ENCODE measurements at places on chromosomes 13 and 19.

DNA sequence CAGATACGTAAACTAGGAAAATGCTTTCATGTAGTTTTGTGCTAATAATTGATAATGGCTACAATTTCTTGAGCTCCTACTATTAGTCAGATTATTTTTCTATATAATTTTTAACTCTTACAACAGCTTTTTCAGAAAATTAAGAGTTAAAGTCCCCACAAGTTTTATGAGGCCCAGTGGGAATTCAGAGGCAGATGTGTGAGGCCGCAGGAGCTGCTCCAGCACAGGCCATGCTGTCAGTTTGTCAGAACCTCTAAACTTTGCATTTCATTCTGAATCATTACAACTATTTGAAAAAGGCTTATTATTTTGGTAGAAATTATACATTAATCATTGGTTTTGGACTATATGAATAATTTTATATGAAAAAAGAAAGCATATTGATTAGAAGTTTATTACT lies 370.8 kb downstream of the MYO16 start:
- DNase-seq = no peak

DNA sequence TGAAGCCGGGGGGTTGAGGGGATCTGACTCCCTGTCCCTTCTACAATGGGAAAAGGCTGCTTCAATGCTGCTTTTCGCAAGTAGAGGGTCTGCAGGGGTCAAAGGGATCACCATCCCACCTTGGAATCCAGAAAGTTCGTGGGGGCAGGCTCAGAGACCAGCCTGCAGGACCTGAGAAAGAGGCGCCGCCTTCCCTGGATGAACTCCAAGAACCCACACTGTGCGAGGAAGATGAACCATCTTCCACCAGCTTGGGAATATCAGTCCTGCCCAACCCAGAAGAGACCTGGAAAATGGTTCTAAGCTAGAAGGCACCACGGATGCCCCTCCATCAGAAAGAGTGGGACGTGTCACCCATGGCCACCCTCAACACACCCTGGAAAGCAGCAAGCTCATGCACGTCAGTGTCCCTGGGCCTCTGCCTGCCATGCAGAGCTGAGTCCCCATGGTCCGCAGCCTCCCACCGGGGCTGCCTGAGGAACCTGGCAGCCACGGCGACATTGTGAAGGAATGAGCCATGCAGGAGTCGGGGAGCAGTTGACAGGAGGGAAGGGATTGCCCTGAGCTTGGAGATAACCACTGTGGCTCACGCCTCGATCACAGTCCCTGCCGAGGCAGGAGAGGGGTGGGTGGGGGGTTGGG lies 14.6 kb downstream of the RAB3D start:
- no peak for DNase-seq

DNA sequence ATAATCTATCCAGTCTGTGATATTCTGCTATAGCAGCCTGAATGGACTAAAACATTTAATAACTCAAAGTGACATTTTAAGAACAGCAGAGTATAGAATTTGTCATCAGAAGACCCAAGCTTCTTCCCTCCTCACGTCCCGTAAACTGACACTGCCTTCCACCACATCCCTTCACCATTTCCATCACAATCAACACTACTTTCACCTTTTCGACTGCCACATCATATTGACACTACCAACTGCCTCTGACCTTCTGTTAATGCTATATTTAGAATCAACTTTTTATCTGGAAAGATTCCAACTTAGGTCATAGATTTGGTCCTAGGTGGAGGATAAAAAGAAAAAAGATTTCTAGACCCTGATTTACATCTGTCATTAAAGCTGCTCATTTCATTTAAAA lies 39.6 kb downstream of the STOML3 start:
- no peak for DNase-seq

- DNase-seq = no peak
These were observed 38.6 kb upstream of the ITM2B start for GRCh38 chr13:48194379-48194754.

DNA sequence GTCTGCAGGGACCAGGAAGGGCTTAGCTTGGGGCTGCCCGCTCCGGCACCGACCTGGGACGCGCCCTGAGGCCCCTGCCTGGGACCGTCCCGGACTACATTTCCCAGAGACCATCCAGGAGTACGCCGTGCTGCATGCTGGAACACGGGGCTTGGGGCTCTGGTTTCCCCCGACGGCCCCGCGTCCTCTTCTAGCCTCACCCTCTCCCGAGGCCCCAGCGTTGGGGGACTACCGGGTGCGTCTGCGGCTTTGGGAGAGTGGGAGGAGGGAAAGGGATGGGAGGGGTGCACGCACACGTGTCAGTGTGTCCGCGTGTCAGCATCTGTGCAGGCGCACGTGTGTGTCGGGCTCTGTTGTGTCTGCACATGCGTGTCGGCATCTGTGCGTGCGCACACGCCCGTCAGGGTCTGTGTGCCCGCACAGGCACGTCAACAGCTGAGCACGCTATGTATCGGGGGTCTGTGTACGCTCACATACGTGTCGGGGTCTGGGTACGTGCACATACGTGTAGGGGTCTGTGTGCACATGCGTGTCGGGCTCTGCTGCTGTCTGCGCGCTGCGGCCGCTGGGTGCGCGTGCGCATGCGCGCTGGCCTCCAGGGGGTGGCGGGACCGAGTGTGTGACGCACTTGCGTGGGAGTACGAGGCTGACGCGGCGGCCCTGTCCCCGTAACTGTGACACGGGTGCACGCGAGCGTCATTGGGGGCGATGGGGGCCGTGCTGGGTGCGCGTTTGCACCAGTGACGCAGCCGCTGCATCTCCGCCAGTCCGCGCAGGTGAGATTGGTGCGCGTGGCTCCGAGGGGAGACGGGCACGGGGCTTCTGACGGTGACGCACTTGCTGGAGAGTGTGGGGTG lies at the start of gene ZNF331:
Gene ZNF331 (plus strand): TSS at position 625 of the 857 bp plus-strand sequence. CDS start 31,232 bp downstream, outside the sequence.
- DNase-seq = peak; percentile 91

GRCh38 chr13:51033421-51034185 lies 77.5 kb downstream of the C13orf42 start:
- DNase-seq = no peak

DNA sequence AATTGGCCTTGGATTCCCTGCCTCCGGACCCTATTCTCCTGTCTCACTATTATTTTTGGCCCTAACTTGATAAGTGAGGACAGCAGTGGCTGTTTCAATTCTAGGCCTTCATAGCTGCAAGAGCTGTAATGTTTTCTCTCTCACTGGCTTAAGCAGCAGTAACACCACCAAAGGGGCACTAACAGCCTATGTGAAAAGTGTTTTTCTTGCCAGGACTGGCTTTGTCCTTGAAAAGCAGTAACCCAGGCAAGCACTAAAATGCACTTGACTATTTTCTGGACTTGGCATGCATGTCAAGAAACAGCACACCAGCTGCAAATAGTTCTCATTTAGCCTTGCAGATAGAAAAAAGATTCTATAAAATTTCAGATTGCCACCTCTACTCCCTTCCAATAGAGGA lies 9.3 kb upstream of the FBXL3 start:
- no peak for DNase-seq

- peak; percentile 47 for DNase-seq
These were observed 90.5 kb upstream of the SLC15A1 start for GRCh38 chr13:98842858-98843481.

- DNase-seq = no peak
These were observed 60.8 kb upstream of the IPO5 start for GRCh38 chr13:97892717-97893116.

GRCh38 chr13:102275969-102276368 lies 125.9 kb downstream of the FGF14 start:
- no peak for DNase-seq

DNA sequence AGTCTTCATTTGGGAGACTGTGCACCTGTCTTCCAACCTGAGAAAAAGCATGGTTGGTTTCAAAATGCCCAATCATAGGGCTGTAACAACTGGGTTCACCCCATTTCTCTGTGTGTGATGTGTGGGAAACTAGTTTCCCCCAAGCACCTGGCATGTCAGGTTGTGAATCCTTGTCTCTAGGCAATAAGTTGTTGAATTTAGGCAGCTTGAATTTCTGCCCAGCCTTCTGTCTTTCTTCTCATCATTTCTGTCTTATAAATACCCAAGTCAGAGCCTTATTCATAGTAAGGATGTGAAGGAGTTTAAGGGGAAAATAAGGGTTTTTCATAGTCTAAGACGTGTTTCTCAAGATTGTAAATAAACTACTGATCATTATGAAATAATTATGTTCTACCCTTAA lies 170.7 kb upstream of the RNF113B start:
- DNase-seq = no peak

DNA sequence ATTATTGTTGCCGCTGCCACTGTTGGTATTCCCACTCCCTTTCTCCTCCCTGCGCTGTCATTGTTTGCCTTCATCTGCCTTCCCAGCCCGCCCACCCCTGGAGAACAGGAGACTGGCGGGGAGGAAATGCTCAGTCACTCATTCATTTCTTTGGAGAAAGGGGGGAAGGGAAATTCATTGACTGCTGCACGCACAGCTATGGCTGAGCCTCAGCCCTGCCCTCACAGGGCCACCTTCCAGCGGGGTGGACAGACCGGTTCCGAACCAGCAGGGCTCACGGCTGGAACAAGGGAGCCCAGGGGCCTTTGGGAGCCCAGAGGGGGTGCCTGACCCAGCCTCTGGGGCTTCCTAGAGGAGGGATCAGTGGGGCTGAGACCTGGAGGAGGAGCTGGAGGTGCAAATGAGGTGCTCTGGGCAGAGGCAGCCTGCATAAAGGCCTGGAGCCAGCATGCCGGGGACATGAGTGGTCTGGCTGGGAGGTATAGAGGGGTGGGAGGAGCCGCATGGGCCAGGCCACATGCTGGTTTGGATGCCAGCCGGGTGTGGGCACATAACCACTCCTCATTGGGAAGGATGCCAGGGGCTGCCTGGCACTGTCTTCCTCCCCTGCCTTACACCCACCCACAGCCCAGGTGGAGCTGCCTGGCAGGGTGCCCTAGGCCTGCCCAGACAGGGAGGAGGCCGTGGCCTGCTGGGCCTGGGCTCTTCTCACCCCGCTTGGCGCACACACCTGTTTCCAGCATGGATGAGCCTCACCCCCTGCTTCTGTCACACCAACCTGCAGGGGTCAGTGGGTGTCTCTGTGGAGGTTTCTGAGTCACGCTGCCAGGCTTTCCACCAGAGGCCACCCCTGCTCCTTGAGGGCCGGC lies 26.8 kb downstream of the PPP5C start:
- no peak for DNase-seq

GRCh38 chr19:9971166-9971897 lies 35.0 kb upstream of the OLFM2 start:
- no peak for DNase-seq

- no peak for DNase-seq
These were observed 231.0 kb upstream of the IRS2 start for GRCh38 chr13:110017379-110017778.

DNA sequence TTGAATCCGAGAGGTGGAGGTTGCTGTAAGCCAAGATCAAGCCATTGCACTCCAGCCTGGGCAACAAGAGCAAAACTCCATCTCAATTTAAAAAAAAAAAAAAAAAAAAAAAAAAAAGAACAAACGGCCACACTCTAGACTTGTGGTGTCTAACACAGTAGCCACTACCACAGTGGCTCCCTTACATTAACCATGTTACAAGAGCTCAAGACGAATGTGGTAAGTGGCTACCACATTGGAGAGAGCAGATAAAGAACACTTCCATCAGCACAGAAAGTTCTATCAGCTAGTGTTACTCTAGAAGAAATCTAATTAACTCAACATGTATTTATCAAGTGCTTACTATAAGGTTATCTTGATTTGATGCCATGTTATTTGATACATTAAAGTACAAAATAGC lies 11.5 kb downstream of the XPO4 start:
- DNase-seq = no peak

DNA sequence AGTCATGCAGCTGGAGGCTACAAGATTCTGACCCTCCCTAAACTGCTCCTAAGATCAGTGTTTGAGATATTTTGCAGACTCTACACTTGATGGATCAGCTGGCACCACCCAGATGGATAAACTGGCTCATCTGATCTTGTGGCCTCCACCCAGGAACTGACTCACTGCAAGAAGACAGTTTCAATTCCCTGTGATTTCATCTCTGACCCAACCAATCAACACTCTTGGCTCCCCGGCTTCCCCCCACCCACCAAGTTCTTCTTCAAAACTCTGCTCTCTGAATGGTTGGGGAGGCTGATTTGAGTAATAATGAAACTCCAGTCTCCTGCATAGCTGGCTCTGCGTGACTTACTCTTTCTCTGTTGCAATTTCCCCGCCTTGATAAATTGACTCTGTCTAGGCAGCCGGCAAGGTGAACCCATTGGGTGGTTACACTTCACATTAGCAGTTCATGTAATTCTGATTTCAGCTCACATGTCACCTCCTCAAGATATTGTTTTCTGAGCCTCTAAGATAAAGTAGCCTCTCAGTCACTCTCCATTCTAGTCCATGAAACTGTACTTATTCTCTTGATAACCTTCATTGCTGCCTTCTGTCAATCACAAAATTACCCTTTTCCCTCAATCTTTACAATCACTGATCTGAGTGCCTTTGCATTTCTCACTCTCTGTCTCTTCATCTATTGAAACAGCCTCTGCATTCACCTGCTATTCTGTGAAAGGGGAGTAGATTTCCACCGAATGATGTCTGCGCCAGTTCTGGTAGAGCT lies 9.9 kb upstream of the FPR3 start:
- DNase-seq = no peak

- DNase-seq = no peak
These were observed 98.2 kb downstream of the RBM26 start for GRCh38 chr13:79307866-79308298.

GRCh38 chr13:80430561-80430960 lies 89.6 kb upstream of the SPRY2 start:
- no peak for DNase-seq

DNA sequence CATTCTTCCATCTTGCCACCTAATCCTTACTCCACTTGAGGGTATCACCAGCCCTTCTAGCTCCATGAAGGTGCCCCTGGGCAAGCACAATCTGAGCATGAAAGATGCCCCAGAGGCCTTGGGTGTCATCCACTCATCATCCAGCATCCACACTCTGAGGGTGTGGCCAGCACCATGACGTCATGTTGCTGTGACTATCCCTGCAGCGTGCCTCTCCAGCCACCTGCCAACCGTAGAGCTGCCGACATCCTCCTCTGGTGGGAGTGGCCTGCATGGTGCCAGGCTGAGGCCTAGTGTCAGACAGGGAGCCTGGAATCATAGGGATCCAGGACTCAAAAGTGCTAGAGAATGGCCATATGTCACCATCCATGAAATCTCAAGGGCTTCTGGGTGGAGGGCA lies 3.1 kb upstream of the KLK3 start:
- DNase-seq = no peak

- no peak for DNase-seq
These were observed 2.3 kb upstream of the LYPD3 start for GRCh38 chr19:43467730-43468129.

GRCh38 chr13:109344552-109345157 lies 441.7 kb downstream of the IRS2 start:
- DNase-seq = no peak

DNA sequence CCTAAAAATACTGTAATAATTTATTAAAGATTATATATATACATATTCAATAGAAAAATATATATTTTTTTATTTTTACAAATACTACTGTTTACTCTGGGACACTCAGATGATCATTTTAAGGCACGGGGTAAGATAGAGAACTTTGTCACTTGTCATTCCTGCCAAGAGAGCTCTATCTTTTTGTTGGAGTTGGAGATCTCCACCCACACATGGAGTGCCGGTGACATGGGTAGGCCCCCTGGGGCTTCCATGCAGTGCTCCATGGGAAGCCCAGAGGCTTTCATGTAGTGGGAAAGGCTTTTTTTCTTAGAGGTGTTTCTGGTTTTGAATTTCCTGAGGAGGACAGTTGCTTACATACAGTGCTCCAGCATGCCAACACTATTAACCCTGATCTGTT lies 81.4 kb downstream of the LMO7 start:
- no peak for DNase-seq

Measured in T-cell (primary cell).